ENCODE measurements at places on chromosomes 16 and 17. TPM values are rescaled to one million over a fixed set of nuclear protein-coding genes. Genes with fewer than 3 reads are reported as not detected.

Gene STX8
- total RNA-seq, result 82.4 TPM

Gene POLR2C
- 58.3 TPM for total RNA-seq

Gene SLC52A1
- 0.71 TPM for total RNA-seq

Gene DYNLL2
- total RNA-seq, result 24.3 TPM

Gene CALB2
- 0.07 TPM for total RNA-seq

Gene CMTM2
- total RNA-seq, result not detected

Gene CCL1
- not detected for total RNA-seq

Gene CCL7
- not detected for total RNA-seq

Gene NEUROD2
- not detected for total RNA-seq

Gene LMF1
- 2.5 TPM for total RNA-seq

Gene SOST
- total RNA-seq, result not detected

Gene STUB1
- total RNA-seq, result 138 TPM

Gene C16orf87
- total RNA-seq, result 11.6 TPM

Gene ADAD2
- total RNA-seq, result not detected

Gene CD300LB
- not detected for total RNA-seq

Gene SPHK1
- total RNA-seq, result 81.9 TPM

Gene PPM1E
- total RNA-seq, result 0.07 TPM

Gene RUNDC1
- total RNA-seq, result 10.5 TPM

Gene ASGR2
- total RNA-seq, result not detected

Gene PLCG2
- 1.8 TPM for total RNA-seq

Gene KRT36
- not detected for total RNA-seq

Gene ZFPM1
- 4.4 TPM for total RNA-seq

Gene ABI3
- total RNA-seq, result not detected

Gene PRSS53
- total RNA-seq, result 1.4 TPM

Gene CLEC10A
- not detected for total RNA-seq

Gene CLEC18B
- total RNA-seq, result 0.20 TPM

Gene FOXF1
- not detected for total RNA-seq

Gene ROGDI
- 22.5 TPM for total RNA-seq

Gene HIC1
- 3.0 TPM for total RNA-seq
